ENCODE measurements at places on chromosomes 2 and 18.

DNA sequence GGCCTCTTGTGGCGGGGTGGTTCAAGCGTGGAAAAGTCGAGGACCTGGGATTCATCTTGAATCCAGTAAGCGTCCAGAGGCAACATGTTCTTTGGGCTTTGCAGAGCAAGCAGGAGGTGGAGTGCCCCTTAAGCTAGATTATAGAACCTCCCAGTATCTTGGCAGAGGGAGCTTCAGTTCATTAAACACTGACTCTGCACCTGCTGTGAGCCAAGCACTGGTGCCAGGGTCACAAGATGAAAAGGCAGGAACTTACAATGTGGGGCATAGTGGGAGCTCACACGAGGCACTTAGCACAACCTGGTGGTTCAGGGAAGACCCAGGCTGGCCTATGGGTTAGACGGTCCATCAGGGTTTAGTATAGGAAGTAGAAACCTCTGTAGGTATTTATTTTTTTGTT is 7.4 kb upstream of the FZD5 start:
- no peak for DNase-seq
- no peak overlapping the region for H3K4me3 ChIP-seq
- H3K4me1 ChIP-seq = peaks cover 47% of the 10 kb centered on the region

DNA sequence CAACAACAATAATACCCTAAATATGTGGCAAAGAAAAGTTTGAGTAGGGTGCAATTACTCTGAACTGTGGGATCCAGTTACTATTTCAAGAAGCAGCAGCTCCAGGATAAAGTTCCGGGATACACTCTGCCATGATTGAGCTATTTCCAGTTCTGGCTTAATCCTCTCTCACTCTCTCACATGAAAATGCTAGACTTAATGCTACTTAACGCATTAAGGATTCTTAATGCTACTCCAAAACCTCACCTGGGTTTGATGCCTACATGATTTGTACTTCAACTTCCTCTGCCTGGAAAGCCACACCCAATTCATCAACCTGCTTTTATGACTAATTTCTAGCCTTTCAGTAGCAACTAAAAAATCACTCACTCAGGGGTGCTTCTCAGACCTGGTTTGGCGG is 151.1 kb upstream of the HNMT start:
- no peaks in the 10 kb centered on the region for H3K4me1 ChIP-seq
- no peak overlapping the region for H3K27ac ChIP-seq
- no peak for DNase-seq
- no peaks in the 10 kb centered on the region for H3K36me3 ChIP-seq
- H3K27me3 ChIP-seq = no peaks in the 10 kb centered on the region
- H3K4me3 ChIP-seq = no peak overlapping the region

GRCh38 chr18:80009661-80010550 is 21.5 kb upstream of the TXNL4A start:
- H3K4me3 ChIP-seq = no peak overlapping the region
- H3K36me3 ChIP-seq = no peaks in the 10 kb centered on the region
- H3K4me1 ChIP-seq = no peaks in the 10 kb centered on the region
- H3K27me3 ChIP-seq = no peaks in the 10 kb centered on the region

DNA sequence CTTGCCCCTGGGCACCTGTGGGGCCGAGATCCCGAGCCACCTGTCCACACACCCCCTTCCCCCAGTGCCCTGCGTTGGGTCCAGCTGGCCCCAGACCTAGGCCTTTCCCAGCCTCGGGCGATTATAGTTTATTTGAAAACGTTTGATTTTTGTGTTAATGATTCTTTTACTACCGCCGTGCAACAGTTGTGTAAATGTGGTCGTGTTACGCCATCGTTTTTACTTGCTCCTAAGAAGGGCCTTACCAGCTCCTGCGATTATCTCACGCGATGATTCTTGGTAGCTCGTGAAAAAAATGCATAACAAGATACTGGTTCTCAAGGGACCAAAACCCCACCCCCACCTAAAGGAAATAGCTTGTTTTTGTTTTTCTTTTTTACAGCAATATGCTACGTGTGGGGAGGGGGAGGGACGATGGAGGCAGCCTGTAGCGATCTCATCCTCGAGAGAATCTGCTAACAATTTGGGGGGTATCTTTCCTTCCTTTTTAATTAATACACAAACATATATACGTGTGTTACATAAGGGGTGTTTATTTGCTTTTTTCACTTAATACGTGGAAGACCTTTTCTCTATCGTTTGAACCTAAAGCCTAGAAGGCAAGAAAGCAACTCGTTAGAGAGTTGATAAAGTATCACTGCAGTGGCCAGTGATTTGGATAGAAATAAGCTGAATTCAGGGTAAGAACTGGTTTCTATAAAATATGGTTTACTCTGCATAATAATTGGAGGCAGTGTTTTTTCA is 1.0 kb downstream of the ZDBF2 start:
- peak overlapping the region; percentile 44 for H3K4me3 ChIP-seq
- DNase-seq = no peak
- no peaks in the 10 kb centered on the region for H3K27me3 ChIP-seq
- no peaks in the 10 kb centered on the region for H3K36me3 ChIP-seq

Measured in liver (tissue), 10 donors.